ENCODE measurements at places on chromosomes 4 and X. TPM values are rescaled to one million over a fixed set of nuclear protein-coding genes. Genes with fewer than 3 reads are reported as not detected.
A peak's percentile ranks its signal among the peaks of the same experiment; 100 is the strongest.

DNA sequence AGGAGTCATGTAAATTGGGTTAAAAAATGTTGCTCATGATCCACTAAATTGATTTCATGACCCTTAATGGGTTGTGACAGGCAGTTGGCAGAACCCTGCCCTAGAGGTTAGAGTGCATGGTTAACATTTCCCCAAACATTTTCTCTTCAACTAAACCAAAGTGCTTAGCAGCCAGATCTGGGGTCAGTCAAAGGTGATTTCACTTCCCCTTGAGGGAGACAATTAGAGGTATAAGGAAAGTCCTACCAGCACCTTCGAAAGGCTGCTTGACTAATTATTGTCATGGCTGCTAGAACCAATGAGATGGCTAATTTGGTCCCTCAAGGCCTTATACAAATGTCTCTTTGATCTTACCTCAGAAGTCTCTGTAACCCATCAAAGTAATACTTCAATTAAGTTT lies 30.9 kb upstream of the INTS6L start:
- DNase-seq: no peak

DNA sequence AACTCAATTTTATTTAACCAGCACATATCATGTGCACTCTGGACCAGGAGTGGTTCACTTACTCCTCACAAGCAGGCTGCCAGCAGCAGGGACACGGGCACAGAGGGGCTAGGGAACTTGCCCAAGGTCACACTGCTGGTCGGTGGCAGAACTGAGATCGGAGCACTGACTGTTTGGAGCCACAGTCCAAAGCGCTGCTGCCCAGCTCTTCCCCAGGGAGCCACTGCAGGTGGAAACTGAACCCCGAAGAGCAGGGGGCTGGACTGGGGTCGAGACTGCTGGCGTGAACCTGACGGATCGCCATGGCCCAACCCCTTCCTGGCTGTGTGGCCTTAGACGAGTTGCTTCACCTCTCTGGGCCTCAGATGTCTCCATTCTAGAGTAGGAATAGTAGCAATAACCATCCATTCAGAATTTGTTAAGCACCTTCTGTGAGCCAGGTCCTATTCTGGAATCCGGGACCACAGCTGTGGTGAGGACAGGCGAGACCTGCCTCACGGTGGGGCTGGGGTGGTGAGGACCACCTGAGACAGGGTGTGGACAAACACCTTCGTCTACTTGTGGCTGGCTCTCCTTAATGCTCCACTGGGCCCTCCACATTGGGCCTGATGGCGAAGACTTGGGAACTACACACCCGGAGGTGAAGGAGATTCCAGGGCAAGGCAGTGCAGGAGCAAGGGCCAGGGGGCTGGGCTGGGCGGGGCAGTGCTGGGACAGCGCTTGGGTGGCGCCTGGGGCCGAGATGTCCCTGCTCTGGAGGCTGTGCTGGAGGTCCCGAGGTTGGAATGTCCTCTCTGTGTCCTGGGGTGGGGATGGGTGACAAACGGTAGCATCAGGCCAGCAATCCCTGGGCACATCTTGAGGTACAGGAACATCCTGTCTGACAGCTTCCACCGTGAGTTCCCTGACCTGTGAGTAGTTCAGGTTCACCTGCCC lies 32.0 kb upstream of the KIAA0232 start:
- no peak for DNase-seq

DNA sequence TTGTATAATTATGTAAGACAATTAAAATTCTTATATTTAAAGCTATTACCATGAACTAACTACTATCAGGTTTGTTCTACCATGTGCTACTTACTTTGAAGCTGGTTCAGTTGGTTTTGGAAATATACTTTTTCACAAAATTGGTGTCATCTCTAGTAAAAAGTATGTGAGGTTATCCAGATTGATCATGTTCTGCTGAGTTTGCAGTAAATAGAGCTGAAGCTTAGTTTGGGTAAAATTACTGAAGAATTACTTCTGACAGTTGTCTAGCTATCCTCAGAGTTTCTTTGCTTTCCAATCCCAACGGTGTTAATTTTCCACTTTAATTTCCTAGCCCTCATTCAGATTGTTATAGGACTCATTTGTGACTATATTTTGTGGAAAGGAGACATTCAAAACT lies 184.2 kb downstream of the FAT4 start:
- no peak for DNase-seq

DNA sequence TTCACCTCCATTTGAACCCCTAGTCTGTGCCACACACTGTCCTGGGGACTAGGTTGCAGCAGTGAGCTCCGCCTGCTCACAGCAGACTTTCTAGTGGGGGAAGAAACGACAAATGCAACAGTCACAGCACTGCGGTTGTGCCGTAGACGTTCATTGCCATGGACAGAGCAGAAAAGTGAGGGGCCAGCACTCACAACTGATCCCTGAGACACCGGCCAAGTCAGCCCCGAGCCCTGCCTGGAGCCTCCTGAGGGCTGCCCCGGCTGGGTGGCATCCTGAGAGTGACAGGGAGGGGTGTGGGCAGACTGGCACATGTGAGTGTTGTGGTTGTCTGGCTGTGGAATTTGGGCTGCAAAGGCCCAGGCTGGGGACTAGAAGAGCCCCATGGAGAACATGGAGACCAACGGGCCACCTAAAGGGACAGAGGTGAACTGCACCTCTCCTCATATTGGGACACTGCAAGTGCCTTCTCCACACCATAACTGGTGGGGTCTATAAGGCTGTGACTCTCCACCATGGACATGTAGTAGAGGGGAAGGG lies 4.6 kb downstream of the DUSP9 start:
- DNase-seq: no peak

DNA sequence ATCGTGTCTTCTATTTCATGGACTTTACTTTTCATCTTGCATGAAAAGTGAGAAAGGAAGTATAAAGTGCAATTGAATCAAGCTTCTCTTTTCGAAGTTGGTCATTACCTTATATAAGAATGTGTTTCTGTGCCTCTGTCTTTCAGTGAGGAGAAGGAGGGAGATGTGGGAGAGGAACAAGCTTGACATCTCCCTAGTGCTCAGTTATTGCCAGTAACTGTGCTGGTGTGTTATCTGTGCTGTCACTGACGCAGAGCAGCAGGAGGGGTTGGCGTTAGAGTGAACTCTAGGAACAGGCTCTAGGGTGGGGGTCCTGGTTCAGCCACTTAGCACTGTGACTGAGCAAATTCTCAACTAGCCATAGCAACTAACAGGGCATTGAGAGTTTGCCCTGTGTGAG lies 34.0 kb upstream of the TBC1D9 start:
- no peak for DNase-seq

DNA sequence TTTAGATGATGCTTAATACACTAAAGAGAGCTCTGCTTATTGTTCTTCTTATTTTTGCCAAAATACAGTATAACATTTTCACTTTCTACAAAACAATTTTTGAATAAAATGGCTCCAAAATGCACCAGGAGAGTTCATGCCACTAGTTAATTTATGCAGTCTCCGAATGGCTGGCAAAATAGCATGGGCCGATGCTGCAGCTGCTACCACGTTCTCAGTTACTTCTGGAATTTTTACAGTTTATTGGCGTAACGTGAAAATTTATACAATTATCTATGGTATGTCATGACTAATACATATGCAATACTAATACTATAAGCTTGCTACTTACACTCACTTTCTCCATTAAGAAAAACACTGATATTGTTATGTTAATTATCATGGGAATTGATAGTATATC lies 16.5 kb downstream of the KLHL13 start:
- DNase-seq: no peak

DNA sequence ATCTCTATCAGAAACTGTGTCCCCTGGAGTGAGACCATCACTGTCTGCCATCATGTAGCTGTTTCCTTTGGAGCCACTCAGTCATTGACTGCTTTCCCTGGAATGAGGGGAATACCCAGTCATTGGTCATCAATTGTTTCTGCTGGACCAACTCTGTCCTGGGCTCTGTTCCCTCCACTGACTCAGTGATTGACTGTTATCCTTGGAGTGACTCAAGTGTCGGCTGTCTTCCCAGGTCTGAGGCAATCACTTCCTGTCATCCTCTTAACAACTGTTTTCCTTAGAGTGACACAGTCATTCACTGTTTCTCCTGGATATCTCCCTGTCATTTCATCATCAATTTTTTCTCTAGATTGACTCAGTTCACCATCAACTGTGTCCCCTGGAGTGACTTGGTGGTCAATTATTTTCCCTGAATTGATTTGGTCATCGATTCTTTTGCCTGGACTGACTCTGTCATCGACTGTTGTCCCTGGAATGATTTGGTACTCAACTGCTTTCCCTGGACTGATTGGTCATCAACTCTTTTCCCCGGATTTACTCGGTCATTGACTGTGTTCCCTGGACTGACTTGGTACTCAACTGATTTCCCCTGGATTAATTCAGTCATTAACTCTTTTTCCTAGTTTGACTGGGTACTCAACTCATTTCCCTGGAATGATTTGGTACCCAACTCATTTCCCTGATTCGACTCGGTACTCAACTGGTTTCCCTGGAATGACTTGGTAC lies 327.9 kb upstream of the VCX start:
- DNase-seq: no peak

GRCh38 chr4:122921971-122922876 lies at the start of gene NUDT6:
Gene NUDT6, minus strand, starts transcription at chr4:122922597. Its CDS starts 25 bp downstream, at chr4:122922572.
- peak; percentile 75 for DNase-seq

GRCh38 chr4:185341377-185341776 lies 54.3 kb downstream of the LRP2BP start:
- DNase-seq: no peak

DNA sequence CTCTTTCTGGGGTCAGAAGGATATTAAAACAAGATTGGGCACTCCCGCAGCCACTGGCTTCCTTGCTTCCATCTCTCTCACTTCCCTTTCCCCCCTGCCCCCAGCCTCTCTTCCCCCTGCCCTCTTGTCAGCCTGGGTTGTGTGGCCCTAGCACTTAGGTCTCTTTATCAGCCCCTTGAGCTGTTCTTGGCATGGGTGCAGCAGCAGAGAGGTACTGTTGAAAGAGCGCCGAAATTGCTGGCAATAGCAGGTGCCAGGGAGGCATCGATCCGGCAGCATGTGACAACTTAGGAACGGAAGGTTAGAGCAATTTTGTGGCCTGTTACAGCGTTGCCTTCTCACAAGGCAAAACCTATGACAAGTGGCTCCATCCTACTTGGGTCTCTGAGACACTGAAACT lies 333.1 kb upstream of the IGFBP7 start:
- no peak for DNase-seq

- no peak for DNase-seq
Observed at GRCh38 chr4:154422152-154422551, 69.4 kb downstream of the DCHS2 start.

GRCh38 chr4:74218201-74218600 lies 60.3 kb downstream of the MTHFD2L start:
- no peak for DNase-seq

DNA sequence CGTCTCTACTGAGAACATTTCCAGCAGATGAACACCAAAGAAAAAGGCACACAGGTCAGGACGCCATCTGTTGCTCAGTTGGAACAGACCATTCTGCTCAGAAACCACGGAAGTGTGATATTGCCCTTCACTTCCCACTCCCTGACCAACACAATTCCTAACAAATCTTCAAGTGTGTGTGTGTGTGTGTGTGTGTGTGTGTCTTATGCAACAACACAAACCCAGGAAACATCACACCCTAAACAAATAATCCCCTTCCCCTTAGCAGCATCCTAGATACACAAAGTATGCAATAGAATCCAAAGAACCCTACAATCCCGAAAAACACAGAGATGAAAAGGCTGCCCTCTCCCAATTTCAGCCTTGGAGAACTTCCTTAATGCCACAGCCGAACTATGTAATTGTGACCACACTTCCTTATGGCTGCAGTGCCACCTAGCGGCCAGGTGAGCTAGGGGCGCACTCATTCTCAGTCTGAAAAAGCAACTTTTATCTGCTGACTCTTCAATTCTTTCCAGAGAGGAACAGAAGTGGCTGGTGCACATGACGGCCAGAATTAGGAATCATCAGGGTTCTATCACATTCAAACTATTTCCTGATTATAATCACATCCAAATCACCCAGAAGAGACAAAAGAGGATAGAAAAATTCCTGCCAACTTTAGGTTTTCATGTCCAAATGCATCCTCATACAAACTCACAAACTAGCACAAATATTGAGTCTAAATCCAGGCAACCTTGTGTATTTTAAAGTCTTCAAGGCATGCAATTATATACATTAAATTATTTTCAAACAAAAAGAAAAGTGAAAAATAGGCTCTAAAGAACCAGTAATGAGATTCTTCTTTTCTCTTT lies 164.9 kb downstream of the DHX15 start:
- DNase-seq: peak; percentile 86

DNA sequence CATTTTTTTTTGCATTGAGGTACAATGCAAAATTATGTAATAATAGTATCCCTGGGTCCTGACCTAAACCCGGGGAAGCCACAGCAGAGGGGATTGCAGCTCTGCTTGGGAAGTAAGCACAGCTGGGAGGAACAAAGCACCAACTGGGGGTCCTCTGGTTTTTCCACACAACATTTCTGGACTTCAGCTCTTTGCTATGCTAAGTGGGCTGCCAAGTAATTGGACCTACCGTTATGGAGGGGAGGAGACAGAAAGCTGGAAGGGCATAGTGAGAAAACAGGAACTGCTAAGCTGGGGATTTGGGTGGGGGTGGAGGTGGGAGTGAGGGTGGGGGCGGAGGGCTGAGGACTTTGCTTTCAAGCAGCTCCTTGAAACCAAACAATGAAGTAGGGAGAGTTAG lies 183.3 kb downstream of the ZIC3 start:
- no peak for DNase-seq

DNA sequence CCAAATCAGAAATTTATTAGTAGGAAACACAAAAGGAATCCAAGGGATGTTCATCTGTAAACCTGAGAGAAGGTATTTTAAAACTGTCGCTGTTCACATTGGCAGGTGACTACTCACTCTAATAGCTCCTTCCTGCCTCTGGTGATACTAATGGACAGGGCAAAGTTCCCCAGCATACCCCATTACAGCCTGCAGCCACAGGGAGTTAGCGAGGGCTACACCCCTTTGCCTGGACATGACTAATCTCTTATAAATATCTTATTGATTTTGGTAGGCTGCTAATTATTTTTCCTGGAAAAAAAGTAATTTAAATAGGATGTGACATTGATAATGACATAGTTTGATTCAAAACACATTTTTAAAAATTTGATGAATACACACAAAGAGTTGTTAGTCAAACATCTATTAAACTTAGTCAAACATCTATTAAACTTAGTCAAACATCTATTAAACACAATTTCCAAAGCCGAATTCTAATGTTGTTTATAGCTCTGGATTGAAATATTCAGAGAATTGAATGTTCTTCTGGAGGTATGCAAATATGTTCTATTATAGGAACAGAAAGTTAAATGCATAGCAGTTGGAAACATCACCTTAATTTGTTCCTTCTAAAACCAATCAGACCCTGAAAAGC lies 83.0 kb upstream of the CBR4 start:
- no peak for DNase-seq

DNA sequence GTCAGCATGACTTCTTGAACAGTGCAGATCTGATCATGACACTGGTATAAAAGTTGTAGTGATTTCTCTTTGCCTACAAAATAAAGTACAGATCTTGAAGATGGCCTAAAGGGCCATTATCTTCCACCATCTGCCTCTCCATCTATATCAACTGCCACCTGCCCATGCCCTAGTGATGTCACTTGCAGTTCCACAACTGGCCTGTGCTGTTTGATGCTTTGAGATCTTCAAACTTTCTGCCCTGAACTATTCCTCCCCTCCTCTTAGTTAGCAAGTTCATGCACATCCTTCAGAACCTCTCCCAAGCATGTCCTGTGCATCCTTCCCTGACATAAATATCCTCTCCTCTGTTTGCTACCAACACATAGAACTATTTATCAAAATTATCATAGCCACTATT lies 217.0 kb downstream of the SOWAHB start:
- DNase-seq: no peak

The IL21 gene
- not detected for total RNA-seq

The POLA1 gene
- 27.4 TPM for total RNA-seq

The MAGEE2 gene
- total RNA-seq: not detected

The MUC7 gene
- not detected for total RNA-seq

The CLIC2 gene
- total RNA-seq: 0.66 TPM

The ARHGEF6 gene
- total RNA-seq: 5.6 TPM

All from WTC11 (cell line).